ENCODE measurements at places on chromosomes 1 and 21.

DNA sequence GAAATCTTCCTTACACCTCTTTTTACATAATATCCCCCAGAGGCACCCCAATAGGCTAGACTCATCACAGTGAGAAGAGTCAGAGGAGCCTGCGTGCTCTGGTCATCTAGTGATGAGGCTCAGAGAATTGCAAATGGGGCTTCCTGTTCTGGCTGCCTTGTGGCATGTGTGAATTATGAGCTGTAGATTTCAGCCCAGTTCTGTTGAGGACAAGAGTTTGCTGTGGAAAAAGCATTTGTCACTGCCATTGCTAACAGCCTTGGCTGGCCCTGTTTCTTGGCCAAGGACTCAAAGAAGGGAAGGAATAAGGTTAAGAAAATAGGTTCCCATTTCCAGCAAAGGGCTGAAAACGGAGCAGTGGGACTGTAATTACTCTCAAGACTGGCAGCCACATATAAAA lies 30.7 kb downstream of the MRAP start:
- no peak for DNase-seq

DNA sequence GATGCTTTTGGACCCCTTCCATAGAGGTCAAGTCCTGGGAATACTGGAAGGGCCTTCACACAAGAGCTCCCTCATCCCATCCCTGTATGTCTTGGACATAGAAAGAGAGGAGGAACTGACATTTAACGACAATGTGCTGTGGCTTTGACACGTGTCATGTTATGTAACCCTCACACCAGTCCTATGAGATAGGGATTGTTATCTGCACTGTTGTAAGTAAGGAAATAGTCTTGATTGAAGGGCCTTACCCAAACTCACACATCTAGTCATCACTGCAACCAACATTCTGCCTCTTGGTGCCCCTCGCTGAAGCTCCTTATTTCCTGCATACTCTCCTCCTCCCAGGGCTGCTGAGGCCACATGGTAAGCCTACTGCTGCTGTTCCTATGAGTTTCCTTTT lies 63.7 kb upstream of the ANGPTL1 start:
- DNase-seq, result no peak

GRCh38 chr1:2468041-2468472 lies 8.0 kb upstream of the PLCH2 start:
- peak; percentile 37 for DNase-seq

- no peak for DNase-seq
These were observed 149.5 kb downstream of the GRIK3 start for GRCh38 chr1:36884801-36885200.

GRCh38 chr1:6807782-6808181 lies 22.5 kb downstream of the CAMTA1 start:
- no peak for DNase-seq

- no peak for DNase-seq
These were observed 50.8 kb upstream of the ARTN start for GRCh38 chr1:43882763-43883162.

DNA sequence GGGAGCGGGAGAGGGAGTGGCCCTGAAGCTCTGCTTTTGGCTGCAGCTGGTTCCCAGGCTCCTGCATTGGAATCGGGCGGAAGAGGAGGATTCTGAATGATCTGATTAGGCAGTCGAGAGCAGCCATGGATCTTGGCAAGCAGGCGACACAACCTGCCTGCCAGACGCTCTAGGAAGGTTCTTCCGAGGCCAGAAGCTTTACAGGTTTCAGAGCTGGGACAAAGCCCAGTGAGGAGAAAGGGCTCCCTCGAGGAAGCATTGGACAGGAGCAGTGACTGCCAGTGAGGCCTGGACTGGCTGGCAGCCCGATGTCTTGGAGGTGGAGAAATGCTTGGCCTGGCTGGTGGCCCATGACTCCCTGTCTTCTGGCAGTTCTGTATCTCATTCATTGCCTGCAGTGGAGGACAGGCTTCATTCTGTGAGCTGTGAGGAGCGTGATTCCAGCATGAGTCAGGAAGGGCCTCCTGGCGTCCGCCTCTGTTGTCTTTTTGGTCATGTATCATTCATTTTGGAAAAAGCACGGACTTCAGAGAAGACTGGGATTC lies 132.7 kb upstream of the IPO9 start:
- peak; percentile 88 for DNase-seq

DNA sequence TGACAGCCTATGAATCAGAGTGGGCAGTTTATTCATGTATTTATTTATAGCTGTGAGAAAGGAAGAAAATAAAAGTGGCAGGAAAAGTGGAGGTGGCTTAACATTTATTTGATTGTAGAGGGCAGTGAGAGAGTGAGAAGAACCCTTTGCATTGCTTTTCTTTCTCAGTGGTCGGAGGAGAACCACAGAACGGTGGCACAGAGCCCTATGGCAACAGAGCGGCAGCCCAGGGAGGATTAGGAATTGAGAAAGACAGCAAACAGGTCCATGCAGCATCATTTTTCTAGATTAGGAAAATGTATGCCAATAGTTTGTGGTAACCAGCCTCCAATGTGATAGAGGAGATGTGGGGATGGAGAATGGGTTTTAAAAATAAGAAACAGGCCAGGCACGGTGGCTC lies 53.1 kb downstream of the NMNAT2 start:
- DNase-seq, result no peak

GRCh38 chr1:158112994-158113758 lies 67.5 kb upstream of the CD1D start:
- DNase-seq, result peak; percentile 40

GRCh38 chr1:235639226-235640205 lies 10.1 kb downstream of the GNG4 start:
- DNase-seq, result no peak

DNA sequence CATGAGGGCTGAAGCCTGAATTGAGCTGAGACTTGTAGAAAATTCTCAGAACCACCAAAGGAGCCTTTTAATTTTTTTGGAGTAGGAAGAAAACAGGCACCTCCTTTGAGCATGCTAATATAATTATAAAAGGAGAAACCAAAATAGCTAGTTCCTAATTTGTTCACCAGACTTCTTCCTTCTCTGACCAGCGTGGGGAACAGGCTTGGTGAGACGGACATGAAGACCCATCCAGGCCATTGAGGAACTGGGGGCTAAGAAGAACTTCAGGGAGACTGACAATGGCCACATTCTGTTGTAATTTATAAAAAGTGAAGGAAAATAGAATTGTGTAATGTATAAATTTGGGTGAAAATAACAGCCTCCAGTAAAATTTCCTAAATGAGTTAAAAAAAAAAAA lies 62.6 kb downstream of the MAN1C1 start:
- no peak for DNase-seq

GRCh38 chr1:4591926-4592325 lies 62.5 kb upstream of the AJAP1 start:
- DNase-seq, result no peak

GRCh38 chr1:246226041-246226440 lies 281.0 kb downstream of the SMYD3 start:
- DNase-seq, result no peak

DNA sequence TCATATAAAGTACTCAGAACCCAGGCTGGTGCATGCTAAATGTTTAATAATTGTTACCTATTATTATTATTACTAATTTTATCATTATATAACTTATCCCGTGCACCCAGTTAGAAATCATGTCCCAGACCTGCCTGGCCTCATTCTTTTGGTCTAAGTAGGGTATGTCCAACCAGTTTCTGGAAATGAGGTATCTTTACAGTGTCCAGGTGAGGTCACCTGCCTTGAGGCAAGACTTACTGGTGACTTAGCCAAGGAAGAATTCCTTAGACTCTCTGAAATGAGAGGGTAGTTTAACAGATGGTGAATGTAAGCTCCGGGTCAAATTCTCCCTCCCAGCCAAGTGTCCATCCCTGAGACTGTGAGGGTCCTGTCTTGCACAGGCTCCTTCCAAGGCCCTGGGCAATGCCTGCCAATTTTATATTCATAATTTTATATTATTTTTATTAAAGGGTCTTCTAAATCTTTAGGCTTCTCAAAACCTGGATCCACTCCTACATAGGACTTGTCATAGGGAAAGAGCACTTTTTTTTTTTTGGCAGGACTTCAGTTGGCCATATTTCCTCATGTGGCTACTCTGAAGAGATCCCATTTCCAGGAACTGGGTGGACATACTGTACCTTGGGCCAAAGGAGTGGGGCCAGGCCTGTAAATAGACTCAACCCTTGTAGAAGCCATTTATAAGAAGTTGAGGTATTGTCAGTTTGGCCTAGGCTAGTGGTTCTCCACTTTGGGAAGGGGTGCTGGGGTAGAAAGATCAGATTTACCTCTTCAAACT lies 96.7 kb upstream of the KCNA3 start:
- DNase-seq, result no peak

- peak; percentile 19 for DNase-seq
These were observed 143.7 kb downstream of the DNM3 start for GRCh38 chr1:171984850-171985485.

GRCh38 chr1:239719642-239720258 lies 333.4 kb downstream of the CHRM3 start:
- DNase-seq, result peak; percentile 23

DNA sequence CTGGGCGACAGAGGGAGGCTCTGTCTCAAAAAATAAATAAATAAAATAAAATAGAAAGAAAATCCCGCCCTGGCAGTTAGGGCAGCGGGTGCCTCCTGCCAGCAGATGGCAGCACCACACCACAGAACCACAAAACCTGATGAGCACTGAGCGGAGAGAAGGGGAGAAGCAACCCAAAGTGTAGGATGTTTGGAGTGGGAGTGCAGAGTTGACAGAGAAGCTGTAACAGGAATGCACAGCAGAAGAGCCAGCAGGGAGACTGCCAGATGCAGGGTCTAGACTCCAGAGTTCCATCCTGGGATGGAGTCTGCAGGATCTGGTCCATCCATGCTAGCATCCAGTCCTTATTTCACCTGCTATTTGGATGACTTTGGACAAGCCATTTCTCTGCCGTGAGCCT lies 29.7 kb upstream of the KIRREL1 start:
- peak; percentile 83 for DNase-seq

- no peak for DNase-seq
These were observed 26.5 kb upstream of the SLC30A10 start for GRCh38 chr1:219954736-219955421.

DNA sequence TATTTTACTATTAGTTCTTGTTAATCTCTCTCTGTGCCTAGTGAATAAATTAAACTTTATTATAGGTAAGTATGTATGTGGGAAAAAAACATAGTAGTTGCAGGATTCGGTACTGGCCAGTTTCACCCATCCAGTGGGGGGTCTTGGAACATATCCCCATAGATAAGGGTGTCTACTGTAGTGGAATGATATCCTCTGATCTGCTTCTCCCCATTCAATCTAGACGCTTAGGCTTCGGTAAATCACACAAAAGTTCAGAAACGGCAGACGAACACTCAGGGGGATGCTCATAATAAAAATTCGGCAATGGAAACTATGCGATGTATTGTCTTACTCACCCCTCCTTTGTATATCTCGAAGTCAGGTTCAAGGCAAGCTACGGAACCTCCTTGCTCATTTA lies 232.9 kb upstream of the COA6 start:
- no peak for DNase-seq

GRCh38 chr1:187626056-187626455 lies 797.3 kb downstream of the PLA2G4A start:
- no peak for DNase-seq

GRCh38 chr1:209885403-209886218 lies 52.4 kb upstream of the SYT14 start:
- no peak for DNase-seq

- no peak for DNase-seq
These were observed 44.3 kb upstream of the CCDC27 start for GRCh38 chr1:3707939-3708328.

- DNase-seq, result no peak
These were observed 319.4 kb upstream of the ST6GALNAC5 start for GRCh38 chr1:76547916-76548315.

GRCh38 chr1:214640431-214641213 lies 37.6 kb downstream of the CENPF start:
- DNase-seq, result no peak

GRCh38 chr1:27099135-27099586 lies 55.8 kb downstream of the SLC9A1 start:
- peak; percentile 93 for DNase-seq

- DNase-seq, result peak; percentile 11
These were observed 20.1 kb upstream of the DISP3 start for GRCh38 chr1:11458811-11459275.

GRCh38 chr1:15799928-15800835 lies 7.3 kb downstream of the UQCRHL start:
- DNase-seq, result peak; percentile 57

DNA sequence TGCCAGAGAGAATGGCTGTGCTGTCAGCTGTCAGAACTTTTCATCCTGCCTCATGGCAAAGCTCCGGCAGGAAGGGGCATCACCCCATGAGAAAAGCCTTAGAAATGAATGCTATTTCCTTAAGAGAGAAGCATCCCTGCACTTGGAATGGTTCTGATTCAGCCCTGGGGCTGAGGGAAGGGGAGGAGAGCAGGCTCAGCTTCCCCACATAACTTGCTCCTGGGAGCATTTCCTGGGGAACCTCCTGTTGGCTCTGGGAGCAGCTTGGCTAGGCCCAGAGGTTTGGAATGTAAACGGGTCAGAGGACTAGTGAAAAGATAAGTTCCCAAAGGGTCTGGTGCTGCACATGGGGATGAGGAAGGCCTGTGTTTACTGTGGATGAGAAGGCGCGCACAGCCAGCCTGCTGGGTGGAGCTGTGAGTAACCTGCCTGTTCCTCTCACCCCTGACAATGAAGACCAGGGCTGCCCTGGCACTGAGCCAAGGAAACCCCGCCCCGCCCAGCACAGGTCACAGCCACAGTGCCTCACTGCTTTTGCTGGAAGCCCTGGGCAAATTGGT lies 5.0 kb downstream of the PRELP start:
- peak; percentile 89 for DNase-seq

DNA sequence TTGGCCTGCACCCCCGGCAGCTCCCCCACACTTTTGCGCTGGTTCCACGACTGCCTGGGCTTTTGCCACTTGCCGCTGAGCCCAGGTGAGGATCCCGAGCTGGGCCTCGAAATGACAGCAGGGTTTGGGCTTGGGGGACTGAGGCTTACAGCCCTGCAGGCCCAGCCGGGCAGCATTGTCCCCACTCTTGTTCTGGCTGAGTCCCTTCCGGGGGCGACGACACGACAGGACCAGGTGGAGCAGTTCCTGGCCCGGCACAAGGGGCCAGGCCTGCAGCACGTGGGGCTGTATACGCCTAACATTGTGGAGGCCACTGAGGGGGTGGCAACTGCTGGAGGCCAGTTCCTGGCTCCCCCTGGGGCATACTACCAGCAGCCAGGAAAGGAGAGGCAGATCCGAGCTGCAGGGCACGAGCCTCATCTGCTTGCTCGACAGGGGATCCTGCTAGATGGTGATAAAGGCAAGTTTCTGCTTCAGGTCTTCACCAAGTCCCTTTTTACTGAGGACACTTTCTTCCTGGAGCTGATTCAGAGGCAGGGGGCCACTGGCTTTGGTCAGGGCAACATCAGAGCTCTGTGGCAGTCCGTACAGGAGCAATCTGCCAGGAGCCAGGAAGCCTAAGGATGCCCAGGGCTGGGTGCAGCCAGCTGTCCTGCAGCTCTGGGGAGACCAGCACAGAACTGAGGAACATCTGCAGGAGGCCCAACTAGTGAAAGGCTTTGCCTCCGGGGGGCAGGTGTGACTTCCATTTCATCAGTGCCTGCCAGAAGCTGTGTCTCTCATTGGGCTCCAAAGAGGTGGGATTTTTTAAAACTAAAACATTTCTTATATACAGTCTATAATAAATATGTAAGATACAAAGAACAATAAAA lies 1.2 kb downstream of the HPDL start:
- DNase-seq, result no peak

- DNase-seq, result peak; percentile 44
These were observed 5.2 kb upstream of the ERRFI1 start for GRCh38 chr1:8031176-8031785.

- DNase-seq, result peak; percentile 35
These were observed 120.1 kb upstream of the RAVER2 start for GRCh38 chr1:64624808-64625207.
